ENCODE measurements at places on chromosomes 1 and 21. TPM values are rescaled to one million over a fixed set of nuclear protein-coding genes. Genes with fewer than 3 reads are reported as not detected.

Gene CRYAA
- not detected for total RNA-seq

Gene GLMP
- total RNA-seq, result 48.1 TPM

Gene RUNX3
- total RNA-seq, result 5.7 TPM

Gene REN
- total RNA-seq, result not detected

Gene PAQR6
- total RNA-seq, result 5.1 TPM

Gene IL10
- total RNA-seq, result not detected

Gene ARTN
- total RNA-seq, result 0.41 TPM

Gene CAMK2N1
- total RNA-seq, result 49.0 TPM

Gene AKR7A3
- 0.32 TPM for total RNA-seq

Gene ETV3L
- total RNA-seq, result not detected

Gene LIN28A
- not detected for total RNA-seq

Gene TMEM200B
- total RNA-seq, result not detected

All from A549 treated with Mapracorat at 1 μM for 4 hours (cell line).